ENCODE measurements at places on chromosomes 1 and 21. TPM values are rescaled to one million over a fixed set of nuclear protein-coding genes. Genes with fewer than 3 reads are reported as not detected.

Gene SPRR1A
- not detected for polyA plus RNA-seq

- no peak for DNase-seq
Observed at GRCh38 chr1:216310776-216311175, 112.5 kb downstream of the USH2A start.

- no peak for DNase-seq
Observed at GRCh38 chr21:38254970-38255369, 1.8 kb upstream of the KCNJ15 start.

DNA sequence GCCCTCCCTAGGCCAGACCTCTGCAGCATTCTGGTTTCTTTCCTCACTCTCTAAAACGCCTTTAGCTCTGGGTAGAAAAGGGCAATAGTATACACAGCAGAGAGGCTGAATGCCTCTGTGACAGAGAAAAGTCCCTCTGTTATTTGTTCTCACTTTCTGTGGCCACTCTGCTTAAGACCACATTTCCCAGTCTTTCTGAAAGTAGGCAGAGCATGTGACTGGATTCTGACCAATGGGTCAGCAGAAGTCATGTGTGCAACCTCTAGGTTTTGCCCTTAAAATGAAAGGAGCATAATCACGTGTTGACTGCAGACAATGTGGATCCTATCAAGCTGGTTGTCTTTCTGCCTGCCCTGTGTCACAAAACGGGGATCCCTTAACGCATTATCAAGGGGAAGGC, 79.7 kb upstream of the MARK1 start:
- no peak for DNase-seq

Gene FLG2
- not detected for polyA plus RNA-seq

Gene LCE1C
- polyA plus RNA-seq = not detected

Gene INAVA
- polyA plus RNA-seq = not detected

GRCh38 chr1:41830726-41831125, 88.0 kb downstream of the HIVEP3 start:
- DNase-seq = no peak

Gene LMX1A
- polyA plus RNA-seq = not detected

GRCh38 chr1:153735090-153735420, 7.2 kb downstream of the INTS3 start:
- DNase-seq = no peak

Measured in right cardiac atrium (tissue), 5 donors.